Stimulated activated CD4-positive, alpha-beta T cell treated with anti-CD3 and anti-CD28 coated beads, Interleukin-4, amount 100 ng/mL, for 24 hours (primary cell): ENCODE measurements at places on chromosomes 5 and 9.

- DNase-seq: no peak
Measured at GRCh38 chr5:113678924-113679575, 165.6 kb downstream of the YTHDC2 start.

DNA sequence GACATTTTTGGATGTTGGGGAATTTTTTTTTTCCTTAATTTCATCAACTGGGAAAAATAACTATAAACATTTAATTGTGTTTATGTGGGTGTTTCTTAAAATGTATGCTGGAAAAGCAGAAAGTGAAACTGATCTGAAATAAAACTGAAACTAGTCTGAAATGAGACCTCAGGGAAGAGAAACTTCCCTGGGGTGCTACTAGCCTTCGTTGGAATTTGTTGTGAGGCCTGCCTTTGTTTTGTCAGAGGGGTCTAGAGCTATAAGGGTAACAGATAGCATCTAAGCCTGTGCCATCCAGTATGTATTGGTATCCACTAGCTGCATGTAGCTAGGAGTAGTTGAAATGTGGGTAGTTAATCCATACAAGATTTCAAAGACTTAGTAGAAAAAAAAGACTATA lies 10.4 kb downstream of the ZNF618 start:
- no peak for DNase-seq

DNA sequence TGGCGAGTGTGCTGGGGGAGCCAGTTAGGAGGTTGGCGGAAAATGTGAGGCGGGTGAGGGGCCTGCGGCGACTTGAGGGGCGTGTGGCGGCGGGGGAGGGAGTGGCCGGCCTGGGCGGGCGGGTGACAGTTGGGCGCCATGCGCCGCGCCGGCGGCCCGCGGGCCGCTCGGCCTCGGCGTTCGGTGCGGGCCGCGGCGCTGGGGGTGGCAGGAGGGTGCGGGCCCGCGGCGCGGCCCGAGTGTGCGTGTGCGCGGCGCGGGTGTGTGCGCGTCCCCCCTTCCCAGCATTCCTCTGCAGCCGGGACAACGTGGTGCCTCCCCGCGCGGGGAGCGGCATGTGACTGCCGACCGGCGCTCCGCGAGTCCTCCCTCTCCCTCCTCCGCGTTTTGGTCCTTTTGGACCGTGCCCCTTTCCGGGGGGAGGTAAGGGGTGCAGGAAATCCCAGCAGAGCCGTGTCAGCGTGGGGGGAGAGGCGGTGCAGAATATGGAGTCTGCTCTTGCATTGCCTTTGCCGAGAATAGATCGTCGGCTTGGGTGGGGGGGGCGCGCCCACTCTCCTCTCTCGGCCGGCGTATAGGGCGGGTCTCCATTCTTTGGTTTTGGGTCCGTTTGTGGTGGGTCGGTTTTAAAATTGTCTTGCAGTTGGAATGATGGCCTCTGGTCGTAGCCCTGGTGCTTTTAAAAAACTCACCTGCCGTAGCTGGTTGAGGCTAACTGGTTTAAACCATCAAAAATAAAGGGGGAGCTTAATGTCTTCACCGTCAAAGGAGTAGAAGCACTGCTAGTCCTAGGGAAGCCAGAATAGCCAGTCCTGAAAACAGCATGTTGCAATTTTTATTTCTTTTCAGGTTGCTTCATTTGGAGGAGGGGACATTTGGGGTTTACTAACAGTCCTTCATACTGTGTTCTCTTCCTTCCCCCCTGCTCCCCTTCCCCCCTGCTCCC lies 2.0 kb downstream of the LARP1 start:
- peak; percentile 62 for DNase-seq

DNA sequence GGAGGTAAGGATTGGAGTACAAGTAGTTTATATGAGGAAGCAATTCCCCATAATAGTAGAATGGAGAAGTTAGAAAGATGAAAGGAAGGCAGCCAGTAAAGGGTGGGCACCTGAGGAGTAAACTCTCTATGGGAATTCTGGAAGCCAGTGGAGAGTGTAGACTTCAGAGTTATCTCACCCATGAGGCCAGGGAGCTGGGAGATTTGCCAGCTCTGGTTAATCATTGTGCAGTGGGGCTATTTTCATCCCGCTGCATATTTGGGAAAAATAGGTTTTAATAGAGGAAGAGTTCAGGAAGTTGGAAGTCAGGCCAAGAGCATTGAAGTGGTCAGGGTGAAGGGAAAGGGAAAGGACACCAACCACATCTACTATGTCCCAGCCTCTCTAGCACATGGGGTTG lies 242.3 kb upstream of the BRINP1 start:
- no peak for DNase-seq

GRCh38 chr9:87294126-87294525 lies 203.5 kb upstream of the DAPK1 start:
- DNase-seq: no peak
